ENCODE measurements at places on chromosomes 1 and 21.

DNA sequence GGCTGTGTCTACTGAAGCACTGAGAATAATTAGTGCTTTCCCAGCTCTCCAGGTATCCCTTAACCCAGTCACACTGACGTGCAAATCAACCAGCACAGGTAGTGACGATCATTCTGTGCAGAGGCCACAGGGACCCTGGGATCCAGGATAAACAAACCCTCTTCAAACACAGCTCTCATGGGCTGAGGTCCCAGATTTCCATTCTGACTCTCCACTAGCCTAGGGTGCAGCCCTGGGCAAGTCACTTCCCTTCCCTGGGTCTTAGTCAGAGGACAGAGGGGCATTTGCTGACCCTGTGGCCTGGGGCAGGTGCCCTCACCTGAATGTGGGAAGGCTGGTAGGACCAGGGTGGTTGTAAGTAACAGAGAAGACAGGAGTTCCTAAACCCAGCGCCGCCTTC, 724.7 kb downstream of the MATN1 start:
- no peak for DNase-seq

GRCh38 chr1:34846265-34846664, 13.3 kb downstream of the SMIM12 start:
- no peak for DNase-seq

- no peak for DNase-seq
Measured at GRCh38 chr1:65048335-65048734, 82.0 kb upstream of the JAK1 start.

DNA sequence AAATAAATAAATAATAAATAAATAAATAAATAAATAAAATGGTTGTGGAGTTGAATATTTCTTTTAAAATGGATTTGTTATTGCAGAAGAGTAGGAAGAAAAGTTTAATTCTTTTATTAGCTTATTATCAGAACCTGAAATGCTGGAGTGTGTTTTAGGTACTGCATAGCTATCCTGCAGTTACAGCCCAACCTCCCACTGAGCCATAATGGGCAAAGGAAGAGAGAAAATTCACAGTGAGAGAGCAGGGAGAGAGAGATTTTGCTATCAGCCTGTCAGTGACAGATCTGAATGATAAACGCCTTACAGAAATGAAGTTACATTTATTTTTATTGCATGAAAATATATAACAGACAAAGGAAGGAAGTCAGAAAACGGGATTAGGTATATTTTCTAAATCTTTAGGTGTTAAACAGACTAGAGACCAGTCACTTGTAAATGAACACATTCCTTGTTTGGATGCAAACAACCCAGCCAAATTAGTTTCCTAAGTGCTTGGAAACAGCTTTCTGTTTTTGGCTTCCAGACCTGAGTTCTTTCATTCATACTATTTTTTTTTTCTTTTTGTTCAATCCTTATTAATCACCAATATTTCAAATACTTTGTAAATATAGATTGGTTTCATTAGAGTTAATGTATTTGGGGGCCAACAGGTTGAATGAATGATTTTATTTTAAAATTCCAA, 425.3 kb downstream of the USP25 start:
- no peak for DNase-seq

- no peak for DNase-seq
Measured at GRCh38 chr1:80776266-80776665, 1024.5 kb upstream of the ADGRL2 start.

- no peak for DNase-seq
Measured at GRCh38 chr1:19156676-19157075, 53.4 kb downstream of the UBR4 start.

DNA sequence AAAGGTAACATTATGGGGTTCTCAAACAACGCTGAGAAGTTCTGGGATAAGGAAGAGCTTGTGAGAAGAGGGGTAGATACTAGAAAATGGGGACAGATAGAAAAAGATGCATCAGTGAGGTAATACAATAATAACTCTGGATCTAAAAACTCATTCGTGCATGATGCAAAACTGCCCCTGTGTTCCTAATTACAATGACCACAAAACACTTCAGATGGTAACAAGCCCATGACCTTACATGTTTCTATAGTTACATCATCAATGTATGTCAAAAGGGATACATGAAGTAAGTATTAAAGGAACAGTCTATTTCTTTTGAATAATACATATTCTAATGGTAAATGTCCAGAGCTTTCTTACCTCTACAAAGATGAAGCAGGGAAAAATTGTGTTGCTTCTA, 110.6 kb upstream of the PLPPR5 start:
- DNase-seq = no peak

DNA sequence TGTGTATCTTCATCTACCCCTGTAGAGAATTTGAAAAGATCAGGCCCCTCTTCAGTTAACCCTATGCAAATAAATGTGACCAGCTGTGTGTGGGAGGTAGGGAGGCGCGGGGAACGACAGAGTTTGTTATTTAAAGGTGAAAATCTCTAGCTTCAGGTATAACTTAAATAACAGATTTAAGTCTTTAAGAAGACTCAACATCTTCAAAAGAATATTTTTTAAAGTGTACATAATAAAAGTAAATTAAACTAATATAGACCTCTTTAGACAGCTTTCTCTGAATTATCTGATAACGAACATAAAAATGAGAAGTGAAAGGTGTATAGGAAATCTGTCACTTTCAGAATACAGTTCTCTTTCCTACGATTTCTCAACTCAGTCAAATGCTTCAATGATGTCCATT, 16.0 kb downstream of the ANGPTL3 start:
- DNase-seq = no peak

Data from dorsolateral prefrontal cortex (tissue), 122 donors.